ENCODE measurements at places on chromosomes 7 and 10.
A peak's percentile ranks its signal among the peaks of the same experiment; 100 is the strongest.

DNA sequence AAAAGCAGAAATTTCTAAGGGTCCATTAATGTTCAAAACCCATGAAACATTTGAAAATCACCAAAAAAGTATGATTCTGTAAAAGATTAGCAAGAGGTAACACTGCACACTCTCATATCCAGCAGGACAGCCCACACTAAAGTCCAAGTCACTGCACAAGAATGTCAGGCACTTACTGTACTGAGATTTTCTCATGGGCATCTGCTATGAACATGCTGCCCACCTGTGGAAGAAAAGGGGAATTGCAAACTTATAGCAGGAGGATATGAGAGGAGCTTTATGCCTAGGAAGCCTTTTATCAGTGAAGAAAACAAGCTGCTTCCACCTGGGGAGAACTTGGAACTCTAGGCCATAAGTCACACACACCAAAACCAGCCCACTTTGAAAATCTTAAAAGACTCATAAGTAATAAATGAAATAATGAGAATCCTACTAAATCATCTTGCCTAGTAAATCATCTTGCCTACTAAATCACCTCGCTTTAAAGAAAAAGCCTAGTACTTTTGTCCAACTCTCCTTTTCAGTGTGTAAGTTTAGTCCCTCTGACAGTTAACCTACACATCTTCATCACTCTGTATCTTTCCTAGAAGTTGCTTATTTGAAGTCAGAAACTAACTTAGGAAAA lies 46.1 kb downstream of the ARMH3 start:
- no peak for DNase-seq

DNA sequence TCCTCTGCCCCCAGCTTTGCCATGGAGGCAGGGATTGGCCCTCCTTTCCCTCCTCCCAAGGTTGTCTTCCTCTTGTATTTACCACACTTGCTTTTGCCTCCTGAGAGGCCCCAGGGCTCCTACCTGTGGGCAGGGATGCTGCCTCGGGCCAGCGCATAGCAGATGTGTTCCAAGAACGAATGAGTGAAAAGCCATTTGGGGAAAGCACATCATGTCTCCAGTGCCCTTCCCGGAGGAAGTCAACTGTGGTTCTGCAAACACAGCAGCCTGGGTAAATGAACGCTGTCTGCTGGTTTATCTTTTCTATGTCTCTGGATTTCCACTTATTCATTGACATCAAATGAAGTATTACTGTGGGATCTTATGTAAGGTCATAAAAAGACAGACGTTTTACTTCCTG lies 161.7 kb downstream of the FANK1 start:
- DNase-seq = no peak

DNA sequence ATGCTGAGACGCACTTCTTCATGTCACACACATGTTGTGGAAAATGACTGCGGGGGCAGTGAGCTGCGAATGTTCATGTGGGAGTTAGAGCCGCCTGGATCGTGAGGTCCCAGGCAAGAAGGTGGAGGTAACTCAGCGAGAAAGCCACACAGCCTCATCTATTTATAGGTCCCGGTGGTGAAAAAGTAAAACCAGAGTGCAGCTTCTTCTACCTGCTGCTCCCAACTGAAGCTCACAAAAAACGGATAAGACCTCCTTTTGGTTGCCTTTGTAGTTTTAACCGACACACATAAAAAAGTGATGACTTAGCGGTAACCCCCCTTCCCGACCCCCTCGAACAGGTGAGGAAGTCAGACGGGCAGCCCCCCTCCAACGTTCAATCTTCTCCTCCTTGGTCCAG lies 276.9 kb downstream of the GATA3 start:
- DNase-seq = no peak

GRCh38 chr10:33410096-33410859 lies 75.8 kb upstream of the NRP1 start:
- DNase-seq = no peak

DNA sequence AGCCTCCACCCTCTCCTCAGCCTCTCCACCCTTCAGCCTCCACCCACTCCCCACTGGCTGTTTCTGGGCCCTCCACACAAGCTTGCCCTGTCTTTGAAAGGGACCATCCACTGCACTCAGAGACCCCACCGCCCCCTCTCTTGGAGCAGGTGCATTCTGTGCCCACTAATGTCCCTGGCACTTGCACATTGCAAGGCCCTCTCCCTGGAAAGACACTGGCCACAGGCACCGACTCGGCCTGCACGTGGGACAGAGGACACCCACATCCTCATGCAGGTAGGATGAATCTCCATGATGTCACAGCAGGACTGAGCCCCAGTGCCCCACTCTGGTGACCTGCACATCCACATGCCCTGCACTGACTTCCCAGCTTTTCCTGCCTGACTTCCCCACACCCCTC lies 36.8 kb upstream of the EBF3 start:
- no peak for DNase-seq

- no peak for DNase-seq
Measured at GRCh38 chr7:128809363-128809762, 17.6 kb downstream of the CCDC136 start.

DNA sequence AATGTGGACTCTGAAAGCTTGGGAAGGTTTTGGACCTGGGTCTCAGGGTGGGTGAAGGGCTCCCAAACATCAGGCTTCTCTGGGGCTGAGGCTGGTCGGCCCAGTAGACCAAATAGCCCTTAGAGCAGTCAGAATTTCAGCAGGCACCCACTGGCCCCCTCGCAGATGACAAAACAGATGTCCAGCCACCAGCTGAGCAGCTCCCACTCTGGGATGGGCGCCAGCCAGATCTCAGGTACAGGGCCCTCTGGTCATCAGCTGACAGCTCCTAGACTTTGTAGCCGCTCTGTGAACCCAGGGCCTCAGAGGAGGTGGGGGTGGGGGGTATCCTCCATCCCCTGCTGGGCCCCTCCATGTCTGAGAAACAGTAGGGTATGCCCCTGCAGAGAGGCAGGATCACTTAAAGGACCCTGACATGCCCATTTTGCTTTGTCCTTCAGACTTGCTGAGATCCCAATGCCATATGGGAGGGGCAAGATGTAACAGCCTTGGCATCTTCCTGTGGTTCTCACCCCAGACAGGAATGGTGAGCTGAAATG lies 26.5 kb downstream of the HSPA12A start:
- no peak for DNase-seq

GRCh38 chr10:126129026-126129425 lies 232.7 kb downstream of the FANK1 start:
- DNase-seq = no peak

DNA sequence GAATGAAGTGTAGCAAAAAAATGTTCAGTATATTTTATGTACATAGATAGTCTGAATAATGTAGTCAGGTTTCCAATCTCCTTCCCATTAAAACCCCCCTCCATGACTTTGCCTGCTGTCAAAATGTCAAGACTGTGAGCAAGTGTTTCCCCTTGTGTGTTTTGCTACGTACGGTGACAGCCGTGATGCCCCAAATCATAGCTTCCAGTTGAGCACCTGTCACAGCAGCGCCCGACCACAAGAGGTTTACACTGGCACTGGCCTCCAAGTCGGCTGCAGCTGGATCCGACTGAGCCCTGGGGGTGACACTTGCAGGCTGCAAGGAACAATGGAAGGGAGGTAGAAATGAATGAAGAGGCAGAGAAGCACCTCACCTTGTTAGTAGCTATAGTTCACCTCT lies 62.3 kb downstream of the LAMB4 start:
- no peak for DNase-seq

- peak; percentile 42 for DNase-seq
Measured at GRCh38 chr10:17026686-17027485, 102.7 kb downstream of the CUBN start.

- no peak for DNase-seq
Measured at GRCh38 chr10:24552346-24553016, 171.2 kb downstream of the ARHGAP21 start.

GRCh38 chr7:44131173-44132029 lies 8.1 kb upstream of the POLD2 start:
- no peak for DNase-seq

DNA sequence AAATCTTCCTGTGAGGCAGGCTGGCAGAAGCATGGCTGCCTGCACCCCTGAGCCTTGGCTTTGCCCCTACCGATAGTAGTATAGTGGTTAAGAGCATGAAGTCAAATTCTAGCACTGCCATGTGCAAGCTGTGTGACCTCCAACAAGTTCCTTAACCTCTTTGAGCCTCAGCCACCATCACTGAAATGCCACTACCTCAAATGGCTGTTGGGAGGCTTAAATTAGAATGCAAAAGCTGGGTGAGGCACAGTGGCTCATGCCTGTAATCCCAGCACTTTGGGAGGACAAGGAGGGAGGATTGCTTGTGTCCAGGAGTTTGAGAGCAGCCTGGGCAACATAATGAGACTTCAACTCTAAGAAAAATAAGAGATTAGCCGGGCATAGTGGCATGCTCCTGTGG lies 8.4 kb downstream of the SFRP5 start:
- DNase-seq = no peak

DNA sequence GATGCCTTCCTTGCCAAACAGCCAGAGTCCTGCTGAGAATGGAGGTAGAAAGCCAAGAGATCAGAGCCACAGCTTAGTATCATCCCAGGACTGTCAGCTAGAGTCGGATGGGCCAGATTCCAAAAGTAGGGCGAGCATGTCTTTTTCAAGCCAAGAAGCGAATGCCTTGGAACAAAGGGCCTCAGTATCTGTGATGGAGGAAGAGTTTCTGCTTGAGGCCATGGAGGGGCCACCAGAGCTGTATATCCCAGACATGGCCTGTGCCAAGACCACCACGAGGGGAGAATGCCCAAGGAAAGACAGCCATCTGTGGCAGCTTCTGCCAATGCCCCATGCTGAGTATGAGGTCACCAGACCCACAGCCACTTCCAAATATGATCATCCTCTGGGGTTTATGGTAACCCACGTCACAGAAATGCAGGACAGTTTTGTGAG lies 44.3 kb upstream of the PPP1R17 start:
- no peak for DNase-seq

GRCh38 chr10:106336874-106337273 lies 827.6 kb downstream of the SORCS1 start:
- no peak for DNase-seq

DNA sequence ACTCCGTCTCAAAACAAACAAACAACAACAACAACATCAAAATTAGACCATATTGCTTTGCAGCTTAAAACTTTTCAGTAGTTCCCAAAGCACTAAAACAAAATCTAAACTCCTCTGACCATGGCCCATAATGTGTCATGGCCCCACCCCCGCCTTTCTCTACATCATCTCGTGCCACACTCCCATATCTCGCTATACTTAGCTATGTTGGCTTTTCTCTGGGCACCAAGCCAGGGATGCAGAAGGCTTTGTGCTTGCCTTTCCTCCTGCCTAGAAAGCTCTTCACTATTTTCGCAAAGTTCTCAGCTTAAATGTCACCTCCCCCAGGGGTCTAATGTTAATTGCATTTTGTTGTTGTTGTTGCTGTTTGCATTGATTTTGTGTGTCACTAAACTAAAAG lies 15.1 kb upstream of the SLC16A12 start:
- DNase-seq = no peak

DNA sequence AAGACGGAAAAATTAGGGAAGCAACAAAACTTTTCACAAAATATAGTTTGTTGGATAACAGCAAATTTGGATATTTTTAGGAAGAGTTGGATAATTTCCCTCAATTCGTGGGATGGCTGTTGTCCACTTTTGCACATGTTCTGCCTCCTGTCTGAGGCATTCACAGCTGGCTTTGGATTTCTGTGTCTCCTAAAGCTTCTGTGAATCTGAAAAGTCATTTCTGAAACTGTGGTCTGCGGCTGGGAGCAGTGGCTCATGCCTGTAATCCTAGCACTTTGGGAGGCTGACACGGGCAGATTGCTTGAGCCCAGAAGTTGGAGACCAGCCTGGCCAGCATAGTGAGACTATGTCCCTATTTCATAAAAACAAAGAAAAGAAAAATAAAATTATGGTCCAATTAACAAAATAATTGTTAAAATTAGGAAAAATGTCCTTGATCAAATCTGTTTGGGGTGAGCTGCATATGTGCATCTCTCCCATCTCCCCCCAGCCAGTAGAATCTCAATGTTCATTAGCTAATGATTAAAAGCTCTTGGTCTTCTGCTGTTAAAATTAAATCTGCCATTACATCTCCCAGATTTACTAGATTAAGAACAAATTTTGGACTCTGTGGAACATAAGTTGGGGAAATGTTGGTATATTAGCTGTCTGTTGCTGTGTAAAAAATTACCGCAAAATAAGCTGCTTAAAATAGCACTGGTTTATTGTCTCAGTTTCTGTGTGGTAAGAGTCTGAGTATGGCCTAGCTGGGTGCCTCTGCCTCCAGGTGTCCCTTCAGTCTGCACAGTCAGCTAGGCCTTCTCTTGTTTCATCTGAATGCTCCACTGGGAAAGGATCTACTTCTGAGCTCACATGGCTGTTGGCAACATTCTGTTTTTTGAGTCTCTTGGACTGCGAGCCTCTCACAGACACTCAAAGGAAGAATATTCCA lies 332.0 kb upstream of the FZD1 start:
- no peak for DNase-seq

- DNase-seq = peak; percentile 55
Measured at GRCh38 chr10:5446390-5446926, 34.1 kb downstream of the NET1 start.

DNA sequence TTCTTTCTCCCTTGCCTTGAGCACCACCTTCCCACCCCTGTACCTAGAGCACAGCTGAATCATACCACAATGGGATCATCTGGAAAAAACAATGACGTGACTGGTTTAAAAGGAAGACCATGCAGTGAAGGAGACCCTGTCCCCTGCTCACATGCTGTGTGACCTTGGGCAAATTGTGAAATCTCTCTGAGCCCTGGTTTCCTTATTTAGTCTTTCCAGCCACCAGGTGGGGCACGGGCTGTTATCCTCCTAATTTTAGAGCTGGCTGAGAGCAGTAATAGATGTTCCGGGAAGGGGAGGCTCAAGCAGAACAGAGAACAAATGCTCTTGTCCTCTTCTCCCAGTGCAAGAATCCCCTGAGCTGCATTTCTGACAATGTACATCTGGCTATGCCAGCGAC lies 198.3 kb downstream of the RPS24 start:
- no peak for DNase-seq

- DNase-seq = no peak
Measured at GRCh38 chr7:66033471-66034385, 41.9 kb upstream of the ASL start.

GRCh38 chr7:47290867-47291266 lies 291.0 kb downstream of the TNS3 start:
- DNase-seq = no peak

- no peak for DNase-seq
Measured at GRCh38 chr10:56327118-56327517, 33.9 kb downstream of the ZWINT start.

- DNase-seq = no peak
Measured at GRCh38 chr10:98353170-98353569, 61.8 kb downstream of the PYROXD2 start.
